ENCODE measurements at places on chromosomes 3 and 15.

GRCh38 chr15:78739996-78740903 lies 71.0 kb downstream of the ADAMTS7 start:
- no peak for DNase-seq

GRCh38 chr15:70495991-70496599 lies 267.3 kb downstream of the UACA start:
- no peak for DNase-seq

- DNase-seq: no peak
Observed at GRCh38 chr3:51978143-51978502, 3.3 kb downstream of the ABHD14A start.

DNA sequence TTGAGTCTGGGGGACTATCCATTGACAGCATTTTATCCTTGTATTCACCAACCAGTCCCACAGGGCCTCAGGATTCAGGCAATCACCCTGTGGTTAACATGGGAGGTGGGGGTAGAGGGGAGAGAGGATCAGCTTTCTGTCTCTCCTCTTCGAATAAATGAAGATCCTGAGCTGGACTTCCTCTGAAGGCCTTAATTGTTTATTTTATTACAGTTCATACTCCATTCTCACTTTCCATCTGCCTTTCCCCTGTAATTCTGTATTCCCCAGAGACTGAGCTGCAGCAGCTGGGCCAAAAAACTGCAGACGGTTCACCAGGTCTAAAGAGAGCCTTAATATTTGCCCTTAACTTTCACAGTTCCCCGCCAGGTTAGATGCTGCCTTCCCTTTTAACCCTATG lies 11.9 kb downstream of the TAGLN3 start:
- no peak for DNase-seq

DNA sequence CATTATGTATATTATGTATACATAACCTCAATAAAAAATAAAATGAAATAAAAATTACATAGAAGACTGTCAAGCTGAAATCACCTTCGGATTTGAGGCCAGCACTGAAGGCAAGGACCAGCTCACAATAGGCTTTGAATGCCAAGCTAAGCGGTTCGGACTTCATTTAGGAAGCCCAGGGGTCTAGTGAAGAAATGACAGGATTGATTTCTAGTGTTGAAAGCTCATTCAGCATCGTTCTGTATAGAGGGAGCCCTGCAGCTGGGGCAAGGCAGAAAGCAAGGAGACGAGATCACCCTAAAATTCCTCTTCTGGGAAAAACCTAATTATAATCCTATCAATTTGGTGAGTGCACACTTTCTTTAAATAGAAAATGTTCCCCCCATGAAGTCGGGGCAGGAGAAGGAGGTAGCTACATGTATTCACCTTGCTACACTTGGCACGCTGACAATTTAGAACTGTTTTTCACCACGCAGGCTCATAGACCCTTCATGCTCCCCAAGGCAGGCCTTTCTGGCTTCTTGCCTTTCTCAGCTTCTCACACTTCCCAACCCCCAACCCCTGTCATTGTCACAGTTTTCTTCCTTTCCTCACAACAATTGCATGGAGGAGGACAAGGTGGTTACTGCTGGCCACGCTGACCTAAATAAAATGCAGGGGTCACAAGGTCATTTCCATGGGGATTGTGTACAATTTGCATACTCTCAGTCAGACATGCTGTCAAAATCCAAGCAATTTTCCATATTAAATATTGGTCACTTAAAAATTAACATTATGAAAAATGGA lies 44.4 kb upstream of the SSR3 start:
- no peak for DNase-seq

DNA sequence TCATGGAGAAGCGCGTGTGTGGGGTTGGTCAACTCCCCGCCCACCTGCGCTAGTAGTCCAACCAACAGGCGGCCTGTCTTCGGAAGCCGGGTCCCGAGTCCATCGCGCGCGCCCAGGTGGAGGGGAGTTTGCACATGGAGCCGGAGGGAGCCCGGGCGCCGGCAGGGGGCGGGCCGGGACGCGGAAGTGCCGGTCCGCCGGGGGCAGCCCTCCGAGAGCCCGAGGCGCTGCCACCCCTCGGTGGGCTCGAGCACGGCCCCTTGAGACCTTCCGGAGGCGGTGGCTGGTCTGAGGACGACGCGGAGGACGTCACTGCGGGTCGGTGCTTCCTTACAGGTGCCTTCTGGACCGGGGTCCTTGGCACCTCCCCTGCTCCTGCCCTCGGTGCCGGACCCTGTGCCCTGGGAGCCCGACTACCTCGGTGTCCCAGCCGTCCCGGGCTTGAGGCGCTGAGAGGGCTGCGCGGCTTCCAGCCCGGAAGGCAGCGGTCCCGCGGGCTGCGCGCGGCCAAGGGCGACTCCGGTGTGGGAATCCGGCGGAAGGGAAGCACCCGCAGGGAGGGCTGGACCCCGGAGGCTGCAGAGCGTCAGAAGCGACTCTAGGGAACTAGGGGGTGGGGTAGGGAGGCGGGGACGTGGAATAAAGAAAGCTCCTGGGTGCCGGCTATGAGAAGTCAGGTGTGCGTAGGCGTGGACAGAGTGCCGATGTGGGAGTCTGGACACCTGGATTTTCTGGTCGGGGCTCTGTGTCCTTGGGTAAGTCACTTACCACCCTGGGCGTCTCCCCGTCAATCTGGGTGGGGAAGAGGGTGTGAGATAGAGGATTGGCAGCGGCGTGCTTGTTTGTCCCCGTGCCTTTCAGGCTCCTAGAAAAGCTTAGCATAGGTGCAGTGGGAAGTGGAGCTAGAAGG lies 212.3 kb downstream of the FGF12 start:
- DNase-seq: no peak

GRCh38 chr15:71312731-71313460 lies 197.6 kb downstream of the THSD4 start:
- no peak for DNase-seq

DNA sequence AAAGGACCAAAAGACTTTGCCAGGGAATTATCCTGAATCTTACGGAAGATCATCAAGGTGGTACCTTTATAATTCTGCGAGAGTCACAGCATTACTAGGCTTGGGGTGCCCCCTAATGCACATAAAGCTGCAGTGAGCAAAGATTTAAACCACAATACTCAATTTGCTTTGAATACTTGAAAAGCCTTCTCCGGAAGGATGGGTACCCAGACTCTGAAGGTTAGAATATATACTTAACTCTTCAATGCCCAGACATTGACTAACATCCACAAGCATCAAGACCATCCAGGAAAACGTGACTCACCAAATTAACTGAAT lies 117.8 kb upstream of the KCNH8 start:
- no peak for DNase-seq

- DNase-seq: no peak
Observed at GRCh38 chr3:67357610-67358458, 296.6 kb downstream of the SUCLG2 start.

DNA sequence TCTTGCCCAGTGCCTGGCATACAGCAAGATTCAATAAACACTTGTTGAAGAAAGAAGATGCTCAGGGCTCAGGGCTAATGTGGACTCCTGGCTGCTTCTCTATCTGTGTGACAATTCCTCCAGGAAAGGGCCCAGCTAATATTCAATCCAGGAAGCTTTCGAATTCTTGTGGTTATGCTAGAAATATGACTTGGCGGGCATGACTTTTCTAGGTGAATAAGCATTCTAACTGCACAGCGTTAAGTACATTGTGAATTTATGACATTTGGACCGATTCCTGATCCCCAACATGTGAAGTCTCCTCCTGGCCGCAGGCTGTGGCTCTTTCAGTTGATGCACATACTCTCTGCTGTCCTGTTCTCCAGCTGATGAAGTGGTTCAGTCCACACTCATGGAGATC lies 117.0 kb downstream of the IMPG2 start:
- no peak for DNase-seq

DNA sequence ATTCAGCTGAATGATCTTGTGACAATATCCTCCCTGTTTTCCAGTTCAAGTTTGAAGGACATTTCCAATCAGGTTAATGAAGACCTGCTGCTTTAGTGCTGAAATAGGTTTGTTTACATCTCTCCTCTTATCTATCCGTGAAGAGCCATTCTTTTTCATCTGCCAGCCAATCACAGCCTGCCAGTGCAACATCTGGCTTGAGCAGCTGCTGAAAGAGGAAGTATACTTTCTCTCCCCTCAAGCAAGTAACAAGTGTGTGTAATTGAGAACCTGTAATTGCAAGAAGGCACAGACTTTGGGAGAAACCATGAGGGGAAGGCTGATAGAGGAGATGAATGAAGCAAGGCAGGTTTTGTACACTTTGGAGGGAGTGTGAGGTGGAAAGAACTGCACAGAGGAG lies 404.3 kb downstream of the AGBL1 start:
- DNase-seq: no peak

DNA sequence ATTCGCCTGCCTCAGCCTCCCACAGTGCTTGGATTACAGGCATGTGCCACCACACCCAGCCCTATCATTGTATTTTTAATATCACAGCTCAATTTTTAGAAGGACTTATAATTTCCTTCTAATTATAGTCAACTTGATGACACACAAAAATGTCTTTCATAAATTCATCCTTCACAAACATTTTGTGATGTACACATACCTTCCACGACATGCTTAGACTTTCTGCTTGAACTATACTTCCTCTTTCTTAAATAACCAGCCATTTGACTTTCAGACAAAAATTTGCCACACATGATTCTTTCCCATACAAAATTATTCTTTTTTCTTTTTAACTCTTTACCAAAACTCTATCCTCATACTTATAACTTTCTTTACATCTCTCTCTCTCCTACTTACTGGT lies 48.4 kb upstream of the CCK start:
- no peak for DNase-seq

GRCh38 chr3:72081471-72082185 lies 296.7 kb upstream of the PROK2 start:
- DNase-seq: no peak

DNA sequence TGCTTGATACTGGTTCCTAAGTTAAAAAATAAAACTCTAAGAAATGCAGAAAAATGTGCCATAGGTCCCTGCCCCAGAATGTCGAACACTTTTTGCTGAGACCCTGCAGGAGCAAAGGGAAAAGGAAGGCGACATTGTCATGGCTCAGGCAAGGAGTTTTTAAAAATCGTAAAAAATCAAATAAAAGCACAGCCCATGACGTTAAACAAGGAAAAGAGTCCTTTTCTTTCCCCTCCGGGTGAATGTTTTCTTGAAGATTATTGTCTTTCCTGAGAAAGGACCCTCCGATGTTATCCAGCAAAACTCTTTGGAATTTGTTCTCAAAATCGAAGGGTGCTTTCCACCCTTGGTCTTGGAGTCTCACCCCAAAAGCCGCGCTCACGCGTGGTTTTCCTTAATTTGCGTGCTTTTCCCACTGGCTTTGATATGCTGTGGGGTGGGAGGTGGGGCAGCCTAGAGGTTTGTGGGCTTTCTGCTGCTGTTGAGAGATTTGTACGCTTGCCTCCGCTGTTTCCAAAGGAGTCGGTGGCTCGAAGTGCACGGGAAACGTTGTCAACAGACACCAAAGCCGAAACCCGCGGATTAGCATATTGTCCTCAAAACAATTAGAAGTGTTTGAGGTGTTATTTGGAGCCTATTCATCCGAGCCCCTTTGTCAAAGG lies 2.9 kb downstream of the SOX14 start:
- no peak for DNase-seq

- DNase-seq: no peak
Observed at GRCh38 chr3:184537885-184538665, 23.5 kb upstream of the EPHB3 start.

GRCh38 chr3:81041331-81041730 lies 720.1 kb downstream of the GBE1 start:
- no peak for DNase-seq

GRCh38 chr15:58839485-58839884 lies 68.4 kb downstream of the MINDY2 start:
- DNase-seq: no peak

GRCh38 chr3:150414959-150415358 lies 6.9 kb downstream of the TSC22D2 start:
- no peak for DNase-seq

DNA sequence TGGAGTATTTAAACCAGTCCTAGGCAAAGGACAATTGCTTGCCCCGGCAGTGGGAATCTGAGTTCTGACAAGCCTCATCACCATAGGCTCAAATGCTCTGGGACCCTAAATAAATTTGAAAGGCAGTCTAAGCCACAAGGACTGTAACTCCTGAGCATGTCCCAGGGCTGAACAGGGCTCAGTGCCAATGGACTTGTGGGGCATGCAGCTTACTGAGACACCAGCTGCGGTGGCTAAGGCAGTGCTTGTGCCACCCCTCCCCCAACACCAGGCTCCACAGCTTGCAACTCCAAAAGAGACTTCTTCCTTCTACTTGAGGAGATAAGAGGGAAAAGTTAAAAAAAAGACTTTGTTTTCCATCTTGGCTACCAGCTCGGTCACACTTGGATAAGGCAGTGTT lies 289.7 kb upstream of the DCBLD2 start:
- no peak for DNase-seq

DNA sequence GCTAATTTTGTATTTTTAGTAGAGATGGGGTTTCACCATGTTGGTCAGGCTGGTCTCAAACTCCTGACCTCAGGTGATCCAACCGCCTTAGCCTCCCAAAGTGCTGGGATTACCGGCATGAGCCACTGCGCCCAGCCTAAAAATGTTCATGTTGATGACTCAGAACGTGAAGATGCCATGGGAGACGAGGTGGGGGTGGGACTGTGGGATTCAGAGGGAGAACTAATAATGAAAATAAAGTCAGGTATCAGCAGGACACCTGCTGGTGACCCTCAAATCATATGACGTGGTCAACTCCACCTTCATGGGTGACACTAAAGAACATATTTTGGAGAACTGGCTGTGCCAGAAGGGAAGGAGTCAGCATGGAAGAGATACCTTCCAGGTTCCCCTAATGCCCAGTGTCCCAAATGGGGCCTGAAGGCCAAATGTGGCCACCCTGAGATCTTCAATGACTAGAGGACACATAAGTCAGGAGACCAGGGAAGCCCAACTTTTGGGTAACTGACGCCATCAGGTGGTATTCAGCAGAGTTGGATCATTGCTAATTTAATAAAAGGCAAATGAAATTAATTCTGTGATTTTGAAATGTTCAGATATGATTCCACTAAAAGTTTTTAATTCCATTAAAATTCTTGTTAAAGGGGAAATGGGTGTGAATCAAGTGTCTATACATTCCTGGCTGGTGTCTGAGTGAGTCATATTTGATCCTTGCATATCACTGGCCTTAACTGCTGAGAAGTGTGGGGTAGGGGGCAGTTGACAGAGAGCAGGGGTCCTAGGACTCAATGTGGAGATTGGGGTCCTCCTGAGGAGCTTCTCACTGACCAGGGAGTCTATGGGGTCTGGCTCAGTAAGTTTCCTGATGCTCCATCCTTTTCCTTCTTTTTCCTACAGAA lies 88.6 kb upstream of the GSK3B start:
- DNase-seq: no peak

DNA sequence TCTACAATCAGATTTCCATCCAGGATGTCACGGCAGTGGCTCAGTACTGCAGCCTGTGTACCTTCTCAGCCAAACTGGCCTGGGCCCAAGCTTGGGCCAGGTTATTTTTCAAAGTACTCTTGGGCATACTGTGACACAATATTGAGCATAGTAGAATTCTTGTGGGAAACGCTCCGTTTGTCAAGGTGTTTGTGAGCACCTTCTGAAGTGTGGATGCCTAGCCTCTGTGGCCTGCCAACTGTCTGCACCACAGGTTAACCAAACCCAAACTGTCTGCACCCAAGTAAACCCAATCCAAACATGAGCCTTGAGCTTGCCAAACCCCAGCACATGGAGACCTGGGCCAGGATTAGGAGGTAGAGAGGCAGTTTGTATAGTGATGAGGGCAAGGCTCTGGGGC lies 25.4 kb downstream of the CTDSPL start:
- no peak for DNase-seq

- DNase-seq: no peak
Observed at GRCh38 chr15:45136378-45136764, 6.6 kb downstream of the DUOX1 start.
